Smooth muscle cell of the coronary artery (primary cell): ENCODE measurements at places on chromosomes 12 and 14. TPM values are rescaled to one million over a fixed set of nuclear protein-coding genes. Genes with fewer than 3 reads are reported as not detected.

OASL gene
- 0.15 and 0.23 TPM in 2 replicates for total RNA-seq

BDKRB2 gene
- 0.08 and 61.8 TPM in 2 replicates for total RNA-seq

FOXN4 gene
- not detected in 2 replicates for total RNA-seq

TSPAN8 gene
- total RNA-seq = 0.35 and 154 TPM in 2 replicates

REM2 gene
- total RNA-seq = 0.08 TPM in 1 of 2 replicates, not detected in the other

PRIM1 gene
- total RNA-seq = 3.8 and 5.7 TPM in 2 replicates

LRP6 gene
- 30.4 and 40.9 TPM in 2 replicates for total RNA-seq

SLIRP gene
- 60.3 and 203 TPM in 2 replicates for total RNA-seq

BCAT1 gene
- 73.4 and 81.8 TPM in 2 replicates for total RNA-seq

RAPGEF3 gene
- 3.3 and 4.1 TPM in 2 replicates for total RNA-seq

SLC17A8 gene
- not detected in 2 replicates for total RNA-seq

INF2 gene
- 26.3 and 30.9 TPM in 2 replicates for total RNA-seq

A2M gene
- total RNA-seq = 1.2 and 25.4 TPM in 2 replicates

SERPINA5 gene
- 0.12 and 2.3 TPM in 2 replicates for total RNA-seq

HOXC9 gene
- total RNA-seq = 0.08 TPM in 1 of 2 replicates, not detected in the other
